NCI-H1105 (cell line): ENCODE measurements at places on chromosomes 12 and 14.
A peak's percentile ranks its signal among the peaks of the same experiment; 100 is the strongest.

GRCh38 chr14:105761842-105762241 lies 235.5 kb downstream of the TMEM121 start:
- DNase-seq: no peak

DNA sequence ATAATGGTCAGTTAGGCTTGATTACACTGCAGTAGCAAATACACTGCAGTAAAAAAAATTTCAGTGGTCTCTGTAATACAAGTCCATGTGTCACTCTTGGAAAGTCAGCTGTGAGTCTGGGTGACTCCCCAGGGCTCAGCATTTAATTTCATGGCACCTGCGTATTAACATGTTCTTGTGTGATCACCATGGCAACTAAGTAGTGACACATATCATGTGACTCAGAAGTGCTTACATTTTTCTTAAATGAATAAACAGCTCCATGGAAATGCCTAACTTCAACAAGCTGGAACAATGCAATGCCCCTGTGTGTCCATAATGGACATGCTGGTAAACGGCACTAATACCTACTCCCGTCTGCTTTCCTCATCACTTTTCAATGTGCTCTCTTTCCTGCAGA lies 88.5 kb upstream of the ANO4 start:
- peak; percentile 80 for DNase-seq

- DNase-seq: no peak
Measured at GRCh38 chr12:2794191-2794735, 507 bp upstream of the FKBP4 start.

DNA sequence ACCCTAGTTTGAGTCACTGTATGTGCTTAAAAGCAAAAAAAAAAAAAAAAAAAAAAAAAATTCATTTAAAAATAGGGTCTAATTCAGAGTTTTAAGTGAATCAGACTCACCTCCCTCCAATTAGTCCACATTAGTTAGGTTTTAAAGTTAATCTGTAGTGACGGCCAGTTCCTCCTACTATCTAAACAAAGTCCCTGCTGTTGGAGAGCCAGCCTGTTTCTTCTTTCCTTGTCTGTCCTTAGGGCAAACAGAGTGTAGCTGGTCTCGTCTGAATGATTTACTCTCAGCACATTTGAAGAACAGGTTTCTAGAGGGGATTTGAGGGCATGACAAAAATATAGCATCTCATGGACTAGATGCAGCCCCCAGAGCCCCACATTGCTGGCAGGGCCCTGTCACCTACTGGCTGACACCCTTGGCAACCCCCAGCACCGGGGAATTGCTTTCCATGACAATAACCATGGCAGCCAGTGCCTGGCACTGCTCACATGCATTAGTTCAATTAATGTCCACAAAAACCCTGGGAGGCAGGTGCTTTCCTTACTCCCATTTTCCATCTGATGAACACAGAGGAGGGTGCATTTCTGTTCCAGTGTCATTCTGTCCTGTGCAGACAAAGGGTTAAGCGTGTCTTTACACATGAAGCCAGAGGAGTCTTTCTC lies 138.3 kb downstream of the PLXNC1 start:
- DNase-seq: peak; percentile 3

- DNase-seq: no peak
Measured at GRCh38 chr14:69701857-69702256, 65.1 kb upstream of the SRSF5 start.

DNA sequence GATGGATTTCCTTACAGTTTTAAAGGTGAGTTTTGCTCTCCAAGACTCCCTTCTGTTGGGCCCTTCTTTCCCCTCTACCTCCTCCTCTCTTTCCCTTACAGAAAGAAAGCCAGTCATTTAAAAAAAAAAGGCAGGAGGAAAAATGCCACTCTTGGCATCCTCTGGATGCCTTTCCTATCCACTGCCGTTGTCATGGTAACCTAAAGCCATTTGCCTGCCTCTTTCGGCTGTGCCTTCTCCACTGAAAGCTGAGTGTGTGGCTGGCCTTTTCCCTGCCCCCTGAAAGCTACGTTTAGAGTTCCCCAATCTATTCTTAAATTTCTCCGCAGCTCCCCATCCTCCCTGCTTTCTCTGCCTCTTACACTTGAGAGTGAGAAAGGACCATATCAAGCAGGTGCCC lies 67.1 kb downstream of the TUNAR start:
- DNase-seq: peak; percentile 67

DNA sequence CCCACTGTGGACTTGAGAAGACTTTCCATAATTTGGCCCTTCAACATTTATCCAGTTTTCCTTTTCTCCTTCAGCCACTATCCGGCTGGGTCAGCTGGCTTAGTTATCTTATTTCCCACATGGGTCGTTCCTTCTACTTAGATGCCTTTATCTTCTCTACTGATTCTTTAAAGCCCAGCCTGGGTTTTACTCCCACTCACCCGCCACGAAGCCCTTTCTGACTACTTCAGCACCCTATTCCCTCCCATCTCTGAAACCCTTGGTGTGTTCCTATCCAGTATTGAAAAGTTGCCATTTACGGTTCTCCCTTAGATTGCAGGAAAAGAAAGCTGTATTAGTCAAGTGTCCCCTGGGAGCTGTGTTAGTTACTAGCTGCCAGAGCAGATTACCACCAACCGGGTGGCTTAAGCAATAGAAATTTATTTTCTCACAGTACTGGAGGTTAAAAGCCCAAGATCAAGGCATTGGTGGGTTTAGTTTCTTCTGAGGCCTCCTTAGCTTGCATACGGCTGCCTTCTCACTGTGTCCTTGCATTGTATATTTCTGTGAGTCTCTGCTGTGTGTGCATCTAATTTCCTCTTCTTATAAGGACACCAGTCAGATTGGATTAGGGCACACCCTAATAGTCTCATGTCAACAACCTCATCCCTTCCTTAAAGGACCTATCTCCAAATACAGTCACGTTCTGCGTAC lies 105.5 kb downstream of the GPATCH2L start:
- no peak for DNase-seq

- DNase-seq: no peak
Measured at GRCh38 chr12:7869137-7869536, 3.6 kb downstream of the SLC2A14 start.

DNA sequence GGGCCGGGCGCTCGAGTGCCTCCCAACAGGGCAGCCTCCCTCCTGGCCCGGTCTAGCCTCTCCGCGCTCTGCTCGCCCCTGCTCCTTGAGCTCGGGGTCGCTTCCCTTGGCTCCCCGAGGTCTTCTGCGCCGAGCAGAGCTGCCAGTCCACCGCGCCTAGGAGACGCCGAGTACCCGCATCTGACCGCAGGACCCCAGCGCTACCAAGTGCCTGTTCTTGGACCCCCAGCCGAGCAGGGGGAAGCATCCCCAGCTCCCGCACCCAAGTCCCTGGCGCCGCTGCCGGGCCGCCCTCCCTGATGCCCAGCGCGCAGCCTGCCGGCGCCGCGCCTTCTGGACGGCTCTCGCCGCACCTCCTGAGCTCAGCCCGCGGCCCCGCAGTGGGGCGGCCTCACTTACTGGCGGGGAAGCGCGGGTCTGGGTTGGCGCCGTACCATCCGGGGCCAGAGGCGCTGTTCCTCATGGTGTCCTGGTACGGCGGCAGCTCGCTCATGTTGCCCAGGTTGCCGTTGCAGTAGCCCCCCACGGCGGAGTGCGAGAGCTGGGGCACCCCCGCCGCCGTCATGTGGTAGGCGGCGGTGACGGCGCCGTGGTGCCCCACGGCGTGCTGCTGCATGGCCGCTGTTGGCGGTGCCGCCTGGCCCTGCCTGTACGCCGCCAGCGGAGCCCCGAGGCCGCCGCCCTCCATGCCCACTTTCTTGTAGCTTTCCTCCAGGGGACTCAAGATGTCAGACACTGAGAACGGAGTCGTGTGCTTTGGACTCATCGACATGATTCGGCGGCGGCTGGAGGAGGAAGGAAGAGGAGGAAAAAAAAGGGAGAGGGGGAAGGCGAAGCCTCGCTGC lies 1.2 kb downstream of the NKX2-1 start:
- no peak for DNase-seq

DNA sequence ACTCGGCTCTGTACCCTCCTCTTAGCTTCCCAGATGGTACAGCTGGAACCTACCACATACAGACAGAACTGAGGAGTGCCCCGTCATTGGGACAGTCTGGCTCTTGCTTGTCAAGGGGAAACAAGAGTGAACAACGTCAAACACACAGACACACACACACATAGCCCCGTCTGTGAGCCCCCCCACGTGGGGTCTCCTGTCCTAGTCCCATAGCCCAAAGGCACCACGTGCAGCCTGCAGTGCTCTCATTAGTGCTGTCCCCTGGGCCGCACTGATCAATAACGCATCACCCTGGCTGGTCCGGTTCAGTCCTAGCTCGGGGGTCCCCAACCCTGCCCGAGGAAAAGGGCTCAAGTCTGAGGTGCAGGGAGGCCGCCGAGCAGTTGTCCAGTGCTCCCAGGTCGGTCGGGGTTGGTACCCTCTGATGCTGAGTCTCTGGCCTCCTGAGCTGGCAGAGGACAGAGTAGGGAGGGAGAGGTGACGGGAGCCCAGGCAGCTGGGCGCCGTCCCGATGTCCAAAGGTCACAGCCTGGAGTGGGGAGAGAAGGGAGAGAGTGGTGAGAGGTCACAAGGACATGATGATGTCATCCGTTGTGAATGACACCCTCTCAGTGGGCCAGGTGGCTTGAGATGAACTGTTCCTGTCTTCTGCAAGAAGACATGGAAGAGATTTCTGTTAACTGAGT lies 105.4 kb upstream of the NOS1 start:
- no peak for DNase-seq

DNA sequence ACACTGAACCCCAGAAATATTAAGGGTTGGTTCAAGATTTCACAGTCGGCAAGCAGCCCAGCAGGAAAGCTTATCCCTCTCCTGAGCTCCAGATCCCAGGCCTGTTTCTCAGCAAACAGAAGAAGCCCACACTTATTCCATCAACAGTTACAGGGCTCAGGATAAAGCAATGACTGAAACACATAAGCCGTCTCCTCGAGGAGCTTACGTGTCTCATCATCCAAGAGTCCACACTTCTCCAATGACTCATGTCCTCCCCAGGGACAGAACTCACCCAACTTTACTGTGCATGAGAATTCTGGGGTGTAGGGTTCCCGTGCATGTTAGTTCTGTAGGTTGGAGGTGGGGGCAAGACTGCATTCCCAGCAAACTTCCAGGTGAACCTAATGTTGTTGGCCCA lies 31.2 kb downstream of the GSC start:
- no peak for DNase-seq

GRCh38 chr14:28461389-28461788 lies 305.2 kb upstream of the FOXG1 start:
- no peak for DNase-seq

GRCh38 chr12:45182511-45182910 lies 33.4 kb upstream of the ANO6 start:
- DNase-seq: no peak

GRCh38 chr14:72612041-72612440 lies 281.9 kb downstream of the DPF3 start:
- DNase-seq: no peak

- DNase-seq: no peak
Measured at GRCh38 chr14:64296561-64296960, 2.4 kb upstream of the ESR2 start.

DNA sequence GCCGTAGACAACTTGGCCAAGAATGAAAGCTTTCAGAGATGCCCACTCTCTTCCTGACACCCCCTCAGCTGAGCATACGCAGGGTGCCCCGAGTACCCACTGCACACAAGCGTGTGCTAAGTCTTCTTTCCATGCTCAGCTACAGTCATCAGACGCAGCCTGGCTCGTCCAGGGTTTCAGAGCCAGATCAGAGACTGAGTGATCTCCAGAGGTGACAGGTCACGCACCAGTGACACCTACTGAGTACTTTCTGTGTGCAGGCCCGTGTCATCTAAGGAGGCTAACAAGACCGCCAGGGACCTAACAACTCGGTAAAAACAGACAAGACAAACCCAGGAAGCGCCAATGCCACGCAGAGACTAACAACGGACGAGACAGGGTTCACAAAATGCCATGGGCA lies 25.1 kb downstream of the STX2 start:
- DNase-seq: no peak

- DNase-seq: peak; percentile 68
Measured at GRCh38 chr14:63045234-63045611, at the start of gene KCNH5. Gene KCNH5, minus strand, starts transcription at chr14:63045458. Its CDS starts 272 bp downstream, at chr14:63045186.

DNA sequence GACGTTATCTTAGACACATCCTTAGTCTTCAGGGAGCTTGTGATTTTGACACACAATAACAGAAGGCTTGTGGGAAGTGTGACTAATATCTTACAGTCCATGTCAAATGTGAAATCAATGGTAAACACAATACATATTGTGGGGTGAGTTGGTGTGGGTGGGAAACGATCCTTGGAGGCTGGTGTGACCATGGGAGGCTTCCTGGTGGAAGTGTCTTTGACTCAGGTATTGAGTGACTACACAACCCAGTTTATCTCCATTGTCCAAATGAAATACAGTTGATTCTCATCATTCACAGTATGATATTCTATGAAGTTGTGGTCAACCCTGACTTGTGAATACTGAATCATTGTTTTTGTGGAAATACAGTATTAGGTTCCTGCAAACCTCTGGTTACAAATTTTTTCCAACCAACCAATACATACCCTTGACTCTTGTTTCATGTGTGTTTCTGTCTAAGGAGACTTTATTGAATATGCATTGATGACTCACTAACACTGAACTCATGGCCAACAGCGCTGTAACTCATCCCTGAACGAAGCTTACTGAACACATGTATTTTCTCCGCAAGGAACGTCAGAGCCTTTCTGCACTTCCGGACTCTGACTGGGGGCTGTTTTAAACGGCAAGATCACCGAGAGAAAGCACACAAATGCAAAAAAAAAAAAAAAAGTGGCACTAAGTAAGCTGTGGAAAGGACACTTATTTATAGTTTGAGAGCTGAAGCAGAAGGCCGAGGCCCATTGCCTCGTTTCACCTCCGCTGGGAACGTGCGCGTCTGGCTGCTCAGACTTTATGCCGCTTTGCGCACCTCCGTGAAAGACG lies 59.0 kb downstream of the CLMN start:
- no peak for DNase-seq

- peak; percentile 52 for DNase-seq
Measured at GRCh38 chr12:52925717-52926595, 21.1 kb upstream of the KRT8 start.

DNA sequence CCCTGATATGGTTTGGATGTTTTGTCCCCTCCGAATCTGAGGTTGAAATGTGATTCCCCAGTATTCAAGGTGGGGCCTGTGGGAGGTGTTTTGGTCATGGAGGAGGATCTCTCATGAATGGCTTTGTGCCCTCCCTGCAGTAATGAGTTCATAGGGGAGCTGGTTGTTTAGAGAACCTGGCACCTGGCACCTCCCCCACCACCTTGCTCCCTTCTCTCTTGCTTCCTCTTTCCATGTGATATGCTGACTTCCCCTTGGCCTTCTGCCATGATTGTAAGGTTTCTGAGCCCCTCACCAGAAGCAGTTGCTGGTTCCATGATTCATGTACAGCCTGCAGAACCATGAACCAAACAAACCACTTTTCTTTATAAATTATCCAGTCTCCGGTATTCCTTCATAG lies 32.6 kb downstream of the CD163L1 start:
- no peak for DNase-seq

DNA sequence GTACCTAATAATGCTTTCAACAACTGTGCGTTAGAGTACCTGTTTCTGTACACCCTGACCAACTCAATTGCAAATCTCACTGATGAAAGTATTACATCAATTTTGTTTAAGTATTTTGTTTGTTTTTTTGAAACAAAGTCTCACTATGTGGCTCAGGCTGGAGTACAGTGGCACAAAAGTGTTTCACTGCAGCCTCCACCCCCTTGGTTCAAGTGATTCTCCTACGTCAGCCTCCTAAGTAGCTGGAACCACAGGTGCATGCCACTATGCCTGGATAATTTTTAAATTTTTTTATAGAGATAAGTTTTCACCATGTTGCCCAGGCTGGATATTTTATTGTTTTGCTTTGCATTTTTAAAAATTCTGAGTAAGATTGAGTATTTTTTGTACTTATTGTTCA lies 46.7 kb downstream of the YEATS4 start:
- DNase-seq: no peak

- no peak for DNase-seq
Measured at GRCh38 chr12:120067901-120068300, 48.7 kb downstream of the RAB35 start.
